ENCODE measurements at places on chromosomes 7 and 10.
A peak's percentile ranks its signal among the peaks of the same experiment; 100 is the strongest.

DNA sequence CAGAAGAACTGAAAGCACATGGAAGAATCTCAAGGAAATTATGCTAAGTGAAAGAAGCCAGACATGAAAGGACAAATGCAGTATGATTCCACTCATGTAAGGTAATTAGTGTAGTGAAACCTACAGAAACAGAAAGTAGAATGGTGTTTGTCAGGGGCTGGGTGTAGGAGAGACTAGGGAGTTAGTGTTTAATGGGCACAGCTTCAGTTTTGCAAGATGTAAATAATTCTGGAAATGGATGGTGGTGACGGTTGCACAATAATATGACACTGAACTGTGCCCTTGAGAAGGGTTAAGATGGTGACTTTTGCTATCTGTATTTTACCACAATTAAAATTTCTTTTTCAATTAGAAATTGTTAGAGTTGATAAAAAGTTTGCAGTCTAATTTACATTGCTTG is 157.3 kb upstream of the ADCY1 start:
- DNase-seq, result no peak

- DNase-seq, result no peak
Observed at GRCh38 chr7:159010937-159011721, 133.5 kb downstream of the VIPR2 start.

DNA sequence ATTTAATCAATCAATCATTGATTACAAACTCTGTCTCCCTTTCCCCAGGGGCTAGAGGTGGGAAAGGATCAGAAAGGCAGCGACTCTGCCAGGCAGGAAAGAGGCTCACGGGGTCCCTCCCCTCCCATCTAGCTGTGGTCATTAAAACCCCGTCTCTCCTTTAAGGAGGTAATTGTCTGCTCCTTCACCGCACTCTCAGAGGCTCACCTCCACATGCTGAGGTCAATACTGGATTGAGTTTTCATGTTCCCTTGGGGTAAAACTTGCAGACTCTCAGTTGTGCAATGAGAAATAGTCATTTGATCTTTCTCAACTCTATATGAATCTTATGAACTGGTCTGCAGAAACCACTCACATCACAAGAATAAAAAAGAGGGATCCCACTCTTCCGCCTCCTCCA is 368.8 kb downstream of the ADRA2A start:
- no peak for DNase-seq

- no peak for DNase-seq
Observed at GRCh38 chr10:133484818-133485217, 31.1 kb downstream of the SCART1 start.

- no peak for DNase-seq
Observed at GRCh38 chr7:94378356-94378755, 16.3 kb upstream of the COL1A2 start.

- DNase-seq, result no peak
Observed at GRCh38 chr10:126504063-126504760, 115.9 kb upstream of the ADAM12 start.

DNA sequence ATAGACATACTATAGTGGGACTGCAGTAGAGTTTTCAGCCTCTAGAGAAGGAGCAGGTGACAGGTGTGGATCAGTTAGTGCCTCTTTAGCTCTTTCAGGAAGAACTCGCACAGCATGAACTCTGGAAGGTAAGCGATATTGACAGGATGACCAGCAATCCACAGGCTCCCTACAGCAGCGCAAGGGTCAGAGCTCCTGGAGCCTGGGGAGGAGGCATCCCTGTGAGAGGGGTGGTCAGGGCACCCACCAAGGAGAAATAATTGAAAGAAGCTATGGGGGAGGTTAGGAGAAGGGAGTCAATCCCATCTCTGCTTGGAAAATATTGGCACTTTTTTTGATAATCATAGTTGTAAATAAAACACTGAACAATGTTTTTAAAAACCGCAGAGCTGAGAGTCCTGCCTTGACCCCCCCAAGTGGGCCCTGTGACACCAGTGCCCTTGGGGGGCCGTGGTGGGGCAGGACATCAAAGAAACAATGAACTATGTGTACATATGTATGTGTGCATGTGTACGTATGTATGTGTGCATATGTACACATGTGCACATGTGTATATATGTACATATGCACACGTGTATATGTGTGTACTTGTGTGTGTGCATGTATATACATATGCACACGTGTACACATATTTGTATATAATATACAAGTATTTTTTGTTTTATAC is 13.8 kb downstream of the AKR1C3 start:
- DNase-seq, result no peak

DNA sequence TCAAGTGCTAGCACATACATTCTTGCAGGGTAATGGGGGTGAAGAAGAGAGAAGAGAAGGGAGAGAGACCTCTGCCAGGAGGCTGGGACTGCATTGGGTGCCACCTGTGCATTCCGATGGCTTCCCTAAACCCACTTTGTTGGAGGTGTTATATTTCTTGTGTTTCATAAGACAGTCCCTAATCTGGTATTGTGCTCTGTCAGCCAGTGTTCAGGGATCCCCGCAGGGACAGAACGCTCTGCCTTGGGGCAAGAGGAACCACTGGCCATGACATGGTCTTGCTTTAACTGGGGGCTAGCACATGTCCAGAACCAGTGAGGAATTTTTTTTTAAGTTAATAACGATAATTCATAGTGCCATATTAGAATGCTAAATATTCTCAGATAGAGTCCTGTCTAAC is 365.2 kb upstream of the GALNT17 start:
- DNase-seq, result no peak

- no peak for DNase-seq
Observed at GRCh38 chr7:155692317-155692716, 47.9 kb downstream of the RBM33 start.

GRCh38 chr7:75740846-75741497 is 2.2 kb upstream of the HIP1 start:
- DNase-seq, result no peak

GRCh38 chr7:37433166-37433565 is 15.5 kb downstream of the ELMO1 start:
- no peak for DNase-seq

GRCh38 chr10:58409956-58410610 is 24.9 kb downstream of the TFAM start:
- no peak for DNase-seq

GRCh38 chr10:49109669-49110340 is 5.5 kb downstream of the VSTM4 start:
- DNase-seq, result no peak

GRCh38 chr7:82364671-82365070 is 78.9 kb downstream of the CACNA2D1 start:
- no peak for DNase-seq

- no peak for DNase-seq
Observed at GRCh38 chr7:42226354-42226941, 10.6 kb downstream of the GLI3 start.

- no peak for DNase-seq
Observed at GRCh38 chr10:32409741-32410140, 36.2 kb upstream of the CCDC7 start.

- DNase-seq, result no peak
Observed at GRCh38 chr7:98907570-98907969, 29.2 kb downstream of the TRRAP start.

GRCh38 chr7:148963583-148964482 is 64.5 kb downstream of the PDIA4 start:
- no peak for DNase-seq

- no peak for DNase-seq
Observed at GRCh38 chr10:61688551-61689308, 26.0 kb downstream of the CABCOCO1 start.

GRCh38 chr7:66631471-66631870 is 2.8 kb downstream of the KCTD7 start:
- DNase-seq, result no peak

- no peak for DNase-seq
Observed at GRCh38 chr7:137018468-137018867, 150.0 kb downstream of the CHRM2 start.

DNA sequence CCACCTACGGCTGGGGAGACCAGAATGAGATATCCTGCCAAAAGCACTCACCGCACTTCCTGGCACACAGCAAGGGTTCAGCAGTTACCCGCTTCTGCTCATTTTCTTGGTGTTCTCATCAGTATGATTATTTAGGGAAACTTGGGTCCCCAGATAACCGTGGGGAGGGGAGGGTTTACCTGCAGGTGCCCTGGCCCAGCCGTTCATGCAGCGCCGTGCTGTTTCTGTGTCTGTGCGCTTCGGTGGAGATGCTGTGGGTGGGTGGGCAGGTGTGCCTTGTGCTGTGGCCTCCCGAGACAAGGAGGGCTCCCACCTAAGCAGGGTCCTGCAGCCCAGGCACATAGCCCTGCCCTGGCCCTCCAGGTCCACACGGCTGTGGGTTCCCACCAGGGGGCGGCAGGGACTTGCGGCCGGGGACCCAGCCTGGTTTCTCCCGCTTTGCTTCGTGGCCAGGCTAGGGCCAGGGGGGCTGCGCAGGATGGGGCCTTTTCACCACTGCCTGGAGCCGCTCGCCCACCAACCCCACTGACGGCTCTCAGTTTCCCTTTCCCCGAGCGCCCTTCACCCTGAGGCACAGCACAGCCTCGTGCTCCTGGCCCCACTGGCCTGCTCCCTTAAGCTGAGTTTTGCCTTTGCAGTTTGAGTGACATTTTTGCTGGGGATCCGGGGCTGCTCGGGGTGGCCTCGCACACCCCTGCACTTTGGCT is 78.5 kb downstream of the LHPP start:
- peak; percentile 59 for DNase-seq

GRCh38 chr10:32982293-32982709 is 24.3 kb upstream of the ITGB1 start:
- DNase-seq, result no peak

DNA sequence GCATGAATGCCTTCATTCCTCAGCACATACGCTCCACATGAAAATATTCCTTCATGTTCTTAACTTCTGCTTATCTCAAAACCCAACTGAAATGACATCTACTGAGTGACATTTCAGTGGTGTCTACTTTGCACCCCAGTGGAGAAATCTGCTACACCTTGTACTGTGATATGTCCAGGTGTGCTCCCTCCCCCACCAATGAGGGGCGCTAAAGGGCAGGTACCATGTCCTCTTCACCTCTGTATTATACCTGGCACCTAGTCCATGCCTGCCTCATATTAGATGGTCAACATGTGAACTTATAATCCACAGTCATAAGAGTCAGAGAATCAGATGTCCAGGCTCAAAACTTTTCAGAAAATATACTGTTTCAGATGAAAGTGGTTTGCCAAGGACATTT is 2.1 kb downstream of the PAXIP1 start:
- DNase-seq, result no peak

- no peak for DNase-seq
Observed at GRCh38 chr7:134703782-134704181, 57.1 kb downstream of the BPGM start.

DNA sequence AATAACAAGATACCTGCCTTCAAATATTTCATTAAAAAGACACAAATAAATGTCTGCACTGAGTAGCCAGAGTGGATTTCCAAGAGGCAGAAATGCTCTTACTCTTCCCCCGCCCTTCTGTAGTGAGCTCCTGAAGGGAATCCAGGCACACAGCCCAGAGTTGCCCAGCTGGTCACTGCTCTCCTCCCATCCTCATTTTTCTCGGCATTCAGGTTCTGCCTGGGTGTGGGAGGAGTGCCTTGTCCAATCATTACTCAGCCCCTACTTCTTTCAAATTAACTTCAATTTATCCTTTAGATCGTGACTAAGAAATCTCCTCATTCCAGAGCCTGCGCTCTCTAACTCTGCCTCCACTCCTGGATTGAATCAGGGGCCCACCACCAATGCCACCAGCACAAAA is 12.2 kb downstream of the CCDC6 start:
- DNase-seq, result no peak

GRCh38 chr10:33817605-33818004 is 483.1 kb upstream of the NRP1 start:
- no peak for DNase-seq

DNA sequence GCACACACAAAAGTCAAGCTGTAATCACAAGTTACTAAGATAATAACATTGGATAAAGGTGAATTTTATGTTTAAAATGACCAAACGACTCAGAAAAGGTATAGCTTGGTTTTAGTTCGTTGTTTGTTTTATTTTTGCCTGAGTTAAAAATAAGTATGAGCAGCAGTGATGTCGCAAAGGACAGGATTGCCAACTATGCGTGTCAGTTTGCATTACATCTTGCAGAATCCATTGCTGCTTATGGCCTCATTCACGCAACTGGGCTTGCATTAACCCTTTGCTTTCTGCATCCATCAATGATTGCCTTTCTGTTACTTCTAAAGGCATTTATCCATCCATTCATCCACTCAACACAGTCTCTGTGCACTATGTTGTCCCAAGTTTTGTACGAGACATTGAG is 389.6 kb downstream of the DPP6 start:
- no peak for DNase-seq

DNA sequence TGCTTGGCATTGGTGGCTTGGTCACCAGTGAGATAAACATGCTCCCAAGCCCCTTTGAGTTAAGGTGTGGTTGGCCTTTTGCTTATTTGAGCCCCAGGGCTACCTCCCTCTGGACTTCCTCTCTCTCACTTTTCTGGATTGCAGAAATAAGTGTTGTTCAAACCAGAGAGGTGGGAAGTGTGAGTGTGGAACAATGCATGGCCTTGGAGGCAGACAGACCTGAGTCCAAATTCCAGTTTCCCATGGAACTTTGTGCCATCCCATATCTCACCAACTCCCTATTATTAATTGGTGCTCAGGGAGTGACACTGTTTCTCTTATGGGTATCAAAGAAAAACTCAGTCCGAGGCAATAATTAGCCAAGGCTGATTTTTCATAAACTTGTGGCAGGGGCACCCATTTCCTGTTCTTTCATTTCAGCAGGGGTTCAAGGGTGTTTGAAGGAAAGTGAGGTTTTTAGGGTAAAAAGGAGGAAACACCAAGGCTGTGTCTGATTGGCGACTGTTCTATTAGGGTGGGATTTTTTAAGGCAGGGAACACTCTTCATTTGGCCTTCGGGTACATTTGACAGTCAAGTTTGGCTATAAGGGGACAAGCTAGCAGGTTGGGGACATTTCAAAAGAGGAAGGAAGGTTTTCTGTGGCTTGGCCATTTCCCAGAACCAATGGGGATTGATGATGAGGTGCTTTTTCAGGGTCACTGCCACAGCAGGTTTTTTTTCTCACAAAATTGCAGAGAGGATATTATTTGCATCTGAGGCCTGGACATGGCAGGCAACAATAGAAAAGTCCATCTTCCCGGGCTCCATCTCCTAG is 148.8 kb upstream of the NPY start:
- no peak for DNase-seq

DNA sequence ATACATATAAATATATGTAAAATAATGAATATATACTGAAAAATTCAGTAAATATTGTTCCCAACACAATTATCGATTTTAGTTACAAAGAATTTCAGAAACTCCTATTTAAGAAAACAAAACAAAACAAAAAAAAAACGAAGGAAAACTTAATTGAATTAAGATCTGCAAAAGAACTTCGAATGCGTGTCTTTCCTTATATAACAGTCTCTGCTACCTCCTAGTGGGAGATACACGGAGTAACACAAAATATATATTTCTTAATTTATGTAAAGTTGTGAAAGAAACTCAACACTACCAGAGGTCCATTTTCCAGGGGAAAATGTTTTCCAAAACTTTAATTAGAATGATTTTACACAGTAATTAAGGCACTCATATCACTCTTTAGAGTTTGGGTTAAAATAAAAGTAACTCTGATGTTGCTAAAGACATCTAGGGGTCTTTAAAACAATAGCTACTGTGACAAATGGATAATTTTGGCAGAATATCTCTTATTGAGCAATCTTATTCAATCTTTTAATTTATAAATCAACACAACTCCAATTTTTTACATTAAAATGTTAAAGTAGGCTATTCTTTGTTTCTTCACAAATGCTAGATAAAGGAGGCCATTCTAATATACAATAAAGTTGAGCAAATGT is 41.6 kb downstream of the NEBL start:
- no peak for DNase-seq

Data from activated T-helper 9 cell treated with anti-CD3 and anti-CD28 coated beads, Interleukin-2, amount 50 U/mL, for 16 hours (primary cell).